ENCODE measurements at places on chromosomes 2 and 18.

DNA sequence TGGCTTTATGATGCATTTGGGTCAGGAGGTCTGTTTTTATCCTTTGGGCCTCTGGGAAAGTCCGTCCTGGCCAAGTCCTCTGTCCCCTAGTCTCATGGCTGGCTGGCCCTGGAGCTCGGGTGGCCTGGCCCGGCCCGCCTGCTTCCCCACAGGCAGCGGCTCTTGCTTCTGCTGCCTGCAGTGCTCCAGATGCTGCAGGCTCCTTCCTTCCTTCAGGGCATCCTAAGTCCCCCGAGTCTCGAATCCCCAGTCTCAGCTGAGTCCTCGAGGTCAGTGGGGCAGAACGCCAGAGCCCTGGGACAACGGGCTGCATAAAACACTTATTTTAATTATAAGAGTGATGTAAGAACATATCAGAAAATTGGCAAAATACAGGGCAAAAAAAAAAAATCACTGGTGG lies 71.2 kb downstream of the HPCAL1 start:
- no peak for DNase-seq

GRCh38 chr18:58456625-58457024 lies 172.3 kb downstream of the ALPK2 start:
- no peak for DNase-seq

DNA sequence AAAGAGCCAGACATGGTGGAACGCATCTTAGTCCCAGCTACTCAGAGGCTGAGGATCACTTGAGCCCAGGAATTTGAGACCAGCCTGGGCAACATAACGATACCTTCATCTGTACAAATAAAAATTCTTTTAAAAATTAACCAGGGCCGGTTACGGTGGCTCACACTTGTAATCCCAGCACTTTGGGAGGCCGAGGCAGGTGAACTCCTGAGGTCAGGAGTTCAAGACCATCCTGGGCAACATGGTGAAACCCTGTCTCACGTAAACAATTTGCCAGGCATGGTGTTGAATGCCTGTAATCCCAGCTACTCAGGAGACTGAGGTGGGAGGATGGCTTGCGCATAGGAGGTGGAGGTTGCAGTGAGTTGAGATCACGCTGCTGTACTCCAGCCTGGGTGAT lies 25.8 kb upstream of the KCNG3 start:
- DNase-seq, result no peak

GRCh38 chr18:25463726-25464125 lies 111.8 kb upstream of the ZNF521 start:
- DNase-seq, result no peak

GRCh38 chr2:7752291-7752690 lies 835.1 kb downstream of the RNF144A start:
- no peak for DNase-seq

GRCh38 chr2:232265329-232265728 lies 113.2 kb upstream of the ALPP start:
- no peak for DNase-seq
